ENCODE measurements at places on chromosomes 3 and 15. TPM values are rescaled to one million over a fixed set of nuclear protein-coding genes. Genes with fewer than 3 reads are reported as not detected.

DNA sequence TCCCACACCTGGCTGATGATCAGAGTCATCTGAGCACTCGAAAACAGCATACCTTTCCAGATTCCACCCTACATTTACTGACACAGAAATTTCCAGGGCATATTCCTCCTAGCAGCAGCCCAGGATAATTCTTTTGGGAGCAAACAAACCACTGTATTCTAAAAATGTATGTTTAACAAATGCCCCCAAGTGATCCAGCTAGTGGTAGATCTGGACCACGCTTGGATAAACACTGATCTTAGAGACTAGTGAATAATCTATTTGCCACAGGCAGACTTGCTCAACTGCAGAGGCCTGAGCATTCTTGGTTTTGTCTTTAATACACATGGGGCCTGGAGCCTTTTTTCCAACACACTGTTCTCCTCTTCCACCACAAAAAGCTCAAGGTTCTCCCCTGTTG, 89.6 kb downstream of the TM4SF4 start:
- no peak for DNase-seq

GRCh38 chr15:89412905-89413411, 78.3 kb upstream of the POLG start:
- no peak for DNase-seq

- DNase-seq, result no peak
Observed at GRCh38 chr3:57061556-57061955, 1.1 kb downstream of the SPATA12 start.

GRCh38 chr15:66006986-66007385, 137.7 kb downstream of the RAB11A start:
- DNase-seq, result peak; percentile 15

The ZNF501 gene
- 3.1 TPM for total RNA-seq

The SSUH2 gene
- not detected for total RNA-seq

DNA sequence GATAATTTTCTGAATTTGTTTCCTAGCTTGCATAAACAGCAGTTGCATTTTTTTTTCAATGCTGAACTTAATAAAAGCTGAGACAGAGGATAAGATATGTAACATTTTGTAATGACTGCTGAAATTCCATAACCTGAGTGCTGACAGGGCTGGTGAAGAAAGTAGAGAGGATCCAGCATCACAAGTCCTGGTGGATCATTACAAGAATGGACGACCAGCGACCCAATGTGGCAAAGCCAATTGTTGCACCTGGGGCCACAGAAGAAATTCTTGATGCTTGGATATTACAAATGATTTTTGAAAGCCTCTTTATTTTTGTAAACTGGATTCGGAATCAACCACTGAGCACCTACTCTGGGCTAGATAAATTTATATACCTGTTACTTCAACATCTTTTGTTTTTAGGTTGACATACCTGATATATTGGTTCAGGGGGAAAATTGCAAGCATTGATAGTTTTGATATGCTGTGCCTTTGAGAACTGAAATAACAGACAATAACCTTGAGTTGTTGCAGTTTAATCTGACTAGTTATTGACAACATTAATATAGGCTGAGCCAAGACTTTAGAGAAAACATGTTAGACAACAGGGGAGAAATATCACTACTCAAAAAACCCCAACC, 3.9 kb upstream of the ACTL6A start:
- DNase-seq, result peak; percentile 54

The FAM107A gene
- total RNA-seq, result 49.1 TPM
